ENCODE measurements at places on chromosomes 5 and 9. TPM values are rescaled to one million over a fixed set of nuclear protein-coding genes. Genes with fewer than 3 reads are reported as not detected.

The PGM5 gene
- 33.3 TPM for total RNA-seq

The IL5 gene
- not detected for total RNA-seq

The GRIA1 gene
- total RNA-seq = 2.4 TPM

The UQCRQ gene
- total RNA-seq = 42.1 TPM

The LURAP1L gene
- 25.4 TPM for total RNA-seq

The COL23A1 gene
- 0.10 TPM for total RNA-seq

The SCGB3A2 gene
- total RNA-seq = not detected

The SHISAL2B gene
- total RNA-seq = not detected

The CAVIN4 gene
- total RNA-seq = 1.6 TPM

The IFNK gene
- not detected for total RNA-seq
